A673 (cell line): ENCODE measurements at places on chromosomes 1 and 21.
A peak's percentile ranks its signal among the peaks of the same experiment; 100 is the strongest.

GRCh38 chr1:43267291-43267805 lies 2.4 kb upstream of the TMEM125 start:
- no peak for DNase-seq

GRCh38 chr1:233140499-233140898 lies 155.0 kb downstream of the PCNX2 start:
- no peak for DNase-seq

DNA sequence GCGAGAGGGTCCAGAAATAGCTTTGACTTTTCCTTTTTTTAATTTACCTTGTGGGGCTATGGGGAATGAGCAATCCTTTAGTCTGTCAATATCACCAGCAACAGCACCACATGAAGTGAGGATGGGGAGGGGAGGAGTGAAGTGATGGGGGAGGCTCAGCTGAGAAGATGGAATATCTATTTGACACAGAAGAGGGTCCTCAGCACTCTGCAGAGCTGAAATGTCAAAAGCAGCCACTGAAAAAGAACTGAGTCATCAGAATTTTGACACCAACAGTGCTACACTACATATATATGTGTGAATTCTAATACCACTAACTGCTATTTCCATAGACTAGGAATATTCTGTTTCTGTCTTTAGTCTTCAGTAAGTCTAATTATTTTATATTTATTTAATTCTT lies 427.0 kb upstream of the PBX1 start:
- DNase-seq = no peak

- no peak for DNase-seq
These were observed 13.7 kb downstream of the CD34 start for GRCh38 chr1:207897188-207897587.

GRCh38 chr21:29078869-29079767 lies 5.7 kb upstream of the CCT8 start:
- peak; percentile 30 for DNase-seq

GRCh38 chr1:221795380-221795779 lies 53.5 kb upstream of the DUSP10 start:
- no peak for DNase-seq

DNA sequence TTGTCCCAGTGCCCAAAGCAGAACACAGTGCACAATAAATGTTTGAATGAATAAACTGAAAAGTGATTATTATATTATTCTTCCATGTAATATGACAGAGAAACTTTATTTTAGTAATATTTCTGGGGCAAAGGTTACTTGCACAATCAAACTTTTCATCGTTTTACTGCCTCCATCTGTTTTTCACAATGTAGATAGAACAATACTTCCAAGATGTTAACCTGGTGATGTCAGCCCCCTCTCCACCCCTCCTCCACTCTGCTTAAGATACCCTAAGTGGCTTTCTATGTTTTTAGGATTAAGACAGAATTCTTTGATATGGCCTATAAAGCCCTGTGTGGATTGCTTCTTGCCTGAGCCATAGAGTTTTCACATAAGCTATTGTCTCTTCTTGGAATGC lies 13.8 kb upstream of the NTMT2 start:
- no peak for DNase-seq
